Activated naive CD8-positive, alpha-beta T cell treated with anti-CD3 and anti-CD28 coated beads for 36 hours (primary cell): ENCODE measurements at places on chromosomes 5 and 9.

GRCh38 chr9:33453999-33454660, 6.7 kb upstream of the AQP3 start:
- DNase-seq: no peak

- no peak for DNase-seq
Observed at GRCh38 chr5:93058309-93058708, 522.7 kb downstream of the NR2F1-AS1 start.

DNA sequence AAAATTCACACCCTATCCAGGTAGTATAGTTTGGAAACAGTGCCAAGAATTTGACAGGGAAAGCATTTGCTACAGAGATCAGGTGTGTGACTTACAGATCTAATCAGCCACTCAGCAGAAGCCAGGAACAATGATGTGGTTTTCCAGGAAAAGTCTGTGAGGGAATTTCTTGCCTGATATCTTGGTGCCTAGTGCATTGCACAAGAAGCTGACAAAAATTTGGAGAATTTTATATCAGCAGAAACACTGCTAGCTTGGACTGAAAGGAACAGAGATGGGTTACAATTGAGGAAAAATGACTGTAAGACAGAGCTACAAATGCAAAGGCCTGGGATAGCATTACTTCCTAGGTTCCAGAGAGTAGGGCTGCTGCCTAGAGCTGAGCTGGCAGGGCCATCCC, 658.1 kb upstream of the CHD1 start:
- no peak for DNase-seq

DNA sequence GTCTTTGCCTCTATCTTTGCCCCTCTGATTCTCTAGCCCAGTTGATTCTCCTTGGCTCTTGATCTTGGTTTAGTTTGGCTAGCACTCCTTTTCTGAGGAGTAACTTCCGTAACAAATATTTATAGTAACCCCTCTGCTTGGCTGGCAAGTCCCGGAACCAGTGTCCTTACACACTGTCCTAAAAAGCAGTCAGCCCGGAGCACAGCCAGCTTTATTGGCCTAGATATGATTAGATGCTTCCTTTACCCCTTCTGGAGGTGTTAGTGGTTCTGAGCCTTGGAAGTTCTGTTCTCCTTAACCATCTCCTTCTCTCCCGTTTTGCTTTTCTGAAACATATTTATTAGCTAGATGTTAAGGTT, 17.0 kb upstream of the MSMP start:
- no peak for DNase-seq

DNA sequence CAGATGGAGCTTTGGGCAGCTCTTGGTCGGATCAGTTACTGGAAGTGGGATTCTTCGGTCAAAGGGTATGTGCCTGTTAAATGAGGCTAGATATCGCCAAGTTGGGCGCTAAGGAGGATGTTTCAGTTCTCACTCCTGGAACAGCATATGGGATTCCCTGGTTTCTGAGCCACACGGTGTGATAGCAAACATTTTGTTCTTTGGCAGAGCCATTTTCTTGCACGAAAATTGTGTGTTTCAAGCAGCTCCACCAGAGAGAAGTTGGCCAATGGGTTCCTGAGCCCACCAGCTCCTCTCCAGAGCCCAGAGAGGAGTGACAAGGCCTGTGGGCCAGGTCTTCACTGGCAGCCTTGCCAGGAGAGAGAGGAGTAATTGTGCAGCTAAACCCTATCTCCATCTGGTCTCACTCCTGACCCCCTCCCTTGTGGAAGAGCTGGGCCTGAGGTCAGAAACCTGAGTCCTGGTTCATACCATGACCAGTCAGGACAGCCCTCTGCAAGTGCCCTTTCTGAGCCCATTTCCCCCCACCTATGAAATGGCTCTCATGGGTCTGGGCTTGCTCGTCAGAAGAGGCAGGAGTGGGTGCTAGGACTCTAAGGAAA, 10.7 kb upstream of the SLC6A7 start:
- DNase-seq: no peak

DNA sequence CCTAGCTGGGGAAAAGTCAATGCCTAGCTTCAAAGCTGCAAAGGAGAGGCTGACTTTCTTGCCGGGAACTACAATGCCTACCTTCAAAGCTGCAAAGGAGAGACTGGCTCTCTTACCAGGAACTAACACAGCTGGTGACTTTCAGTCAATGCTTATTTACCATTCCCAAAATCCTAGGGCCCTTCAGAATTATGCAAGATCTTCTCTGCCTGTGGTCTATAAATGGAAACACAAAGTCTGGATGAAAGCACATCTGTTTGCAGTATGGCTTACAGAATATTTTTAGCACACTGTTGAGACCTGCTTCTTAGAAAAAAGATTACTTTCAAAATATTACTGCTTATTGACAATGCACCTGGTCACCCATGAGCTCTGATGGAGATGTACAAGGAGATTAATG, 259.4 kb downstream of the PLK2 start:
- DNase-seq: no peak

DNA sequence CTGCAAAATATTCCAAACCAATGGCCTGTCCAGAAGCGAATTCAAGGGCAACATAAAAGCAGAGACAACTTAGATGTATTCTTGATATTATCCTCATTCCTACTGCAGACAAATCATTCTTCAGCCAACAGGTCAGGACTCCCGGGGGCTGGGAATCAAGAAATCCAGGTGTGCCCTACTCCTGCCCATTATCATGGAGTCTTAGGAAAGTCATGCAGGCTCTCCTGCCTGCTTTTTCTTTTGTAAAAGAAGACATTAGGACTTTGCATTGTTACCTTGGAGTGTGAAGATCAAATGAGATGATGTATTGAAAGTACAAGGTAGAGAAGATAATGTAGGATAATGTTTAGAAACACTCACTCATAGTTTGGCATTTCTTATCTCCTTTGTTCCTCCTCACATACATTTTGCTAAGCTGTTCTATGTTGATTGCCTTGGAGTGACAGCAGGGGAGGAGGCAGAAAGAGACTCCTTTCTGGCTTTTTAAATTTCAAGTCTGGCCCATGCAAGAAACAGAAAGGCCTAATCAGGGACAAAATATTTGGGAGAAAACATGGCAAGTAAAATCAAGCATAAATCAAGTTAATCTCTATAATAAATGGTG, 113.8 kb downstream of the SV2C start:
- no peak for DNase-seq

- no peak for DNase-seq
Observed at GRCh38 chr9:18437315-18438201, 36.4 kb upstream of the ADAMTSL1 start.

DNA sequence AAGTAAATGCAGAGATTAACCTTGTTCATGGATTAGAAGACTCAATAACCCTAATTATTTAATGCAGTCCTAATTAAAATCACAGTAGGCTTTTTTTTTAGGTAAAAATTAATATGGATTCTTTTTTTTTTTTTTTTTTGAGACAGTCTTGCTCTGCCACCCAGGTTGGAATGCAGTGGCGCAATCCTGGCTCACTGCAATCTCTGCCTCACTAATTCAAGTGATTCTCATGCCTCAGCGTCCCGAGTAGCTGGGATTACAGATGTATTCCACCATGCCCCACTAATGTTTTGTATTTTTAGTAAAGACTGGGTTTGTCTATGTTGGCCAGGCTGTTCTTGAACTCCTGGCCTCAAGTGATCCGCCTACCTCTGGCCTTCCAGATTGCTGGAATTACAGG, 40.6 kb downstream of the DENND4C start:
- no peak for DNase-seq

DNA sequence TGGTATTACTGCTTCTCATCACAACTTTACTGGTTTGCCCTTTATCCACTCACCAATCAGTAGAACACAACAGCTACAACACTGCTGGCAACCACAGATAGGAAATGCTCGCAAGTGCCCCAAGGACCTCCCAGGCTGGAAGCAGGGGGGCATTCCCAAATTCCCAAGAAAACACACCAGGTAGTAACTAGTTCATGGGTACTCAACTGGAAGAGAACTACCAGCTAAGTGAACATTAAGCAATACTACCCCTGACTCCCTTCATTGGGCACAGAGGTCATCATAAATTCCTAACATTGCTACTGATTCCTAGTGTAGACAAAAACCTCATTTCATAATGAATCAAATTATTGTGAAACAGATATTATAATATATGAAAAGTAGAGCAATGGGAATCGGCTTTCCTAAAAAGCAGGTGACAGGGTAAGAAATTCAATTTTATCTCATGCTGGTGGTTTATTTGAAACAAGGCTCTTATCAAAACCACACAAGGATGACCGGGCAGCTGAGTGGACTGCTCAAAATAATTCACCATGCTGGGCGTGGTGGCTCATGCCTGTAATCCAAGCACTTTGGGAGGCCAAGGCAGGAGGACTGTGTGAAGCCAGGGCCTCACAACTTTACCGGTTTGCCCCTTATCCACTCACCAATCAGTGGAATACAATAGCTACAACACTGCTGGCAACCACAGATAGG, 81.6 kb downstream of the TLE1 start:
- no peak for DNase-seq

DNA sequence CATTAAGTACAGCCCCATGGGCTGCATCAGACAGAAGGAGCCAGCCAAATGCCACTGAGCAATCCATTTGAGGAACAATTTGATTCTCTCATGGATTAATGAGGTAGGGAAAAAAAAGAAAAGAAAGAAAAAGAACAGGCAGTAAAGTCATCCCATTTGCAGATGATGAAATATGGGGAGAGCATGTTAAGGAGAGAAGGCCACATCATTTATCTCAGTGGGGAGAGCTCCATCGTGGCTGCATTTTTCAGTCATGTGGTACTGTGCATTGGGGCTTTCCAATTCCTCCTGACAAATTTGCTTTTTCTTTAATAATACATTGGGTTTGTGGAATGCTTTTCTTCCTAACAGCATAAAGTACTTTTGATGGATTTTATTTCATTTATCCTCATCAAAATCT, 375.2 kb upstream of the TLE4 start:
- no peak for DNase-seq

GRCh38 chr5:80437326-80437725, 29.5 kb downstream of the ZFYVE16 start:
- no peak for DNase-seq

DNA sequence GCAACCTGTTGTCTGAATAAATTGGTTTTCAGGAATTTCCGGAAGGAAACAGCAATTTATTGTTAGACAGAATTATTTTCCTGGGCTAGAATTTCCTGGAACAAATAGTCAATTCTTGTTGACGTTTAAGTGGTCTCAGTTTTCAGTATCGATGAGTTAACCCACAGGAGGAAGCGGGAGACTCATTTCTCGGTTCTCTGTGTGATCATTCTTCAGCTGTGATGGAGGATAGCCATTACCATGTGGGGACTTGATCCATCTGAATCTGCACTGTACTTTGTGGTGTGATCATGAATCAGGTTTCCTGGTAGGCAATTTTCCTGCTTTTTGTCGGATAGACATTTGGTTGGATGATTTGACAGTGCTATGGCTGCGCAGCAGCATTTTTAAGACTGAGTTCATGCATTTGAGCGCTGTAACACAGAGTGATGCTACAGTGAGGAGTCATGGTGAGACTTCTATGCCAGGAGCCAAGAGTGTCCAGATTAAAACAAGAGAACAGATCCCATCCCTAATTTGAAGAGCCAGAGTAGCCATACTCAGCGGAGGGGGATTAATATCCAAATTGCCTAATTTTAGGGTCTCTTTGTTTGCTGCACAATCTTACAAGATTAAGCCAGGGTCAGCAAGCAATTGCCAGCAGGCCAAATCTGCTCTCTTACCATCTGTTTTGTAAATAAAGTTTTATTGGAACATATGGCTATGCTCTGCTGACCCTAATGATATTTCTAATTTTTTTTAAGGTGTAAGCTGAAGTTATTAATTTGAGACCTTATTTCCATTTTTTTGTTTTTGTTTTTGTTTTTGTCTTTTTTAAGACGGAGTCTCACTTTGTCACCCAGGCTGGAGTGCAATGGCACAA, 355.9 kb downstream of the RAB3C start:
- DNase-seq: no peak

DNA sequence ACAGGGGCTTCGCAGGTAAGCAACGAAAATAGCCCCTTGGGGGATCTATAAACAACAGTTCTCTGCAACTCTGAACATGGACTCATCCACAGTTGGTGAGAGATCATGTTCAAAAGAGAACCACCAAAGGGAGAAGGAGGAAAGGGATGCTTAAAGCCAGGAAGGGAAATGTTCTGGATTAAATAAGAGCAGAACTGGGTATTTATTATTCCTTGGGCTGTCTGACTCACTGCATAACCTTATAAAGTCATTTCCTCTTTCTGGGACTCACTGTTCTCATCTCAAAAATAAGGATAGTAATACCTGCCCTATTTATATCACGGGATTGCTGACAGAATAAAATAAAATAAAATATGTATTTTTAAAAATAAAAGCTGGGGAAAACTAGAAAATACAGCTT, 11.2 kb upstream of the MARCHF3 start:
- no peak for DNase-seq

DNA sequence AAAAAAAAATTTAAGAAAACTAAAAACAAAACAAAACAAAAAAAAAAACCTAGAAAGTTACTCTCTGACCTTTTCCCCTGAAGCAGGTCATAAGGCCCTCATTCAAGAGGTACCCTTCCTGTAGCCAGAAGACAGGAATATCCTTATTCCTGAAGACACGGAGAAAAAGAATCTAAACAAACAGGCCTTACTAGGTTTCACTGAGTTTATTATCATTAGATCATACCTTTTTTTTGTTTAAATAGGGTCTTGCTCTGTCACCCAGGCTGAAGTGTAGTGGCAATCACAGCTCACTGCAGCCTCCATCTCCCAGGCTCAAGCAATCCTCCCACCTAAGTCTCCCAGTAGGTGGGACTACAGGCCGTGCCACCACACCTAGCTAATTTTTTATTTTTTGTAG, 11.7 kb upstream of the CDKN2AIPNL start:
- no peak for DNase-seq

DNA sequence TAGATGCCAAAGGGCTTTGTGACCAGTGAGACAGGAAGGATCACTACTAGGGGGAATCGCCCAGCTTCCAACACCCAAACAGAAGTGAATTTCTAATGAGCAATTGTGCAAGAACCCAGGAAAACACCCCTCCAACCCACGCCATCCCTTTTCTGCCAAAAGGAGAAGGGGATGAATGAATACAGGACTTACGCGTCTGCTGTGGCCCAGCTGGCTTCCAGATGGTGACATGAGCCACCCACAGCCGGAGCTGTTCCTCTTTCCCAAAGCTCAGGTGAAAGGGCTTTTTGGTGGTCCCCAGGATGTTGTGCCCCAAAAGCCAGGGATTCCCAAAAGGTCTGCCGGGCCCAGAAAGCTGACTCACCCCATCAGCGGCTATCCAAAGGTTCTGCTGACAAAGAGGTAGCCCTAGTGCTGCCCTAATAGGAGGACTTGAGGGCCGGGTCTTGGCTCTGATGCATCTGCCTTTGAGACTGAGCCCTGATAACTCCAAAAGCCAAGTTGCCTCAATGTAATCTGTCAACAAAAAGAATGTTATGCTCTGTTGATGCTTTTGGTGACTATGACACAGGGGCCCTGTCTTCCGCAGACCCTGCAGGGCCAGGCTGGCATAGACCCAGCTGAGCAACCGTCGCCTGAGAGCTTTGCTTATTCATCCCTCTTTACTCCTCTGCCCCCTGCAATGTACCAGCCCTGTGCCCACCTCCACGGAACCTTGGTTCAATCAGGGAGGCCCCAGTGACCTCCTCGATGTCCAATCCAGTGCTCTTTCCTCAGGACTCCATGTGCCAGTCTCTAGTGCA, 14.5 kb downstream of the GSN start:
- DNase-seq: no peak
